Cardiac atrium fibroblast (primary cell): ENCODE measurements at places on chromosomes 13 and 19. TPM values are rescaled to one million over a fixed set of nuclear protein-coding genes. Genes with fewer than 3 reads are reported as not detected.

NFILZ gene
- not detected in 2 replicates for total RNA-seq

CEACAM16 gene
- total RNA-seq = not detected in 2 replicates

SULT2A1 gene
- not detected in 2 replicates for total RNA-seq

NLRP9 gene
- total RNA-seq = not detected in 2 replicates

BEST2 gene
- not detected in 2 replicates for total RNA-seq

ZFR2 gene
- not detected in 2 replicates for total RNA-seq

MAP4K1 gene
- total RNA-seq = 0.16 and 0.90 TPM in 2 replicates

CALR3 gene
- total RNA-seq = not detected in 2 replicates

ACTL9 gene
- not detected in 2 replicates for total RNA-seq

STAP2 gene
- total RNA-seq = 1.8 and 2.6 TPM in 2 replicates

GSX1 gene
- total RNA-seq = not detected in 2 replicates
